Stomach (tissue), 19 donors: ENCODE measurements at places on chromosomes 2 and 18. TPM values are rescaled to one million over a fixed set of nuclear protein-coding genes. Genes with fewer than 3 reads are reported as not detected.
A peak's percentile ranks its signal among the peaks of the same experiment; 100 is the strongest.

GRCh38 chr2:20637147-20637546 lies 13.8 kb downstream of the HS1BP3 start:
- peak; percentile 71 for DNase-seq

Gene STARD6
- not detected for total RNA-seq

DNA sequence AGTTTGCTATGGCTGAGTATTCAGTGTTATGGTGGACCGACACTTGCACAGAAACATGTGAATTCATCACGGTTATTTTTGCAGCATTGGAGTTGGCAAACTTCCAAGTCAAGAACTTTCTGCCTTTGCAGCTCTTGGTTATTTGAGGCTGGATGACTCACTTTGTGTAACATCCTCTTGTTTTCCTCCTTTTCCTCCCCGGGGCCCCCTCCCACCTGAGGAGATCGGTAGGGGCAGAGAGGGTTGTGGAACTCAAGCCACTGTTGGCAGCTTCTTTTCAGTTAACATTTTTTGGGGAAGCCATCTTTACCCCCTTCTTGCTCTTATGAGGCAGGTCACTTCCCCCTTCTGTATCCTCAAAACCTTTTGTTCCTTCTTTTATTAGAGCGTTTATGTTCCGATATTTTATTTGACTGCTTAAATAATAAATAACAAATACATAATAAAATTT lies 48.6 kb downstream of the DDX1 start:
- DNase-seq: peak; percentile 57

Gene LHCGR
- 0.43 TPM for total RNA-seq

- no peak for DNase-seq
Measured at GRCh38 chr18:52311331-52311730, 28.7 kb upstream of the DCC start.

GRCh38 chr2:222969491-222969890 lies 82.5 kb upstream of the KCNE4 start:
- DNase-seq: no peak
